Activated CD4-positive, alpha-beta T cell treated with anti-CD3 and anti-CD28 coated beads for 24 hours (primary cell): ENCODE measurements at places on chromosomes 7 and 10.

DNA sequence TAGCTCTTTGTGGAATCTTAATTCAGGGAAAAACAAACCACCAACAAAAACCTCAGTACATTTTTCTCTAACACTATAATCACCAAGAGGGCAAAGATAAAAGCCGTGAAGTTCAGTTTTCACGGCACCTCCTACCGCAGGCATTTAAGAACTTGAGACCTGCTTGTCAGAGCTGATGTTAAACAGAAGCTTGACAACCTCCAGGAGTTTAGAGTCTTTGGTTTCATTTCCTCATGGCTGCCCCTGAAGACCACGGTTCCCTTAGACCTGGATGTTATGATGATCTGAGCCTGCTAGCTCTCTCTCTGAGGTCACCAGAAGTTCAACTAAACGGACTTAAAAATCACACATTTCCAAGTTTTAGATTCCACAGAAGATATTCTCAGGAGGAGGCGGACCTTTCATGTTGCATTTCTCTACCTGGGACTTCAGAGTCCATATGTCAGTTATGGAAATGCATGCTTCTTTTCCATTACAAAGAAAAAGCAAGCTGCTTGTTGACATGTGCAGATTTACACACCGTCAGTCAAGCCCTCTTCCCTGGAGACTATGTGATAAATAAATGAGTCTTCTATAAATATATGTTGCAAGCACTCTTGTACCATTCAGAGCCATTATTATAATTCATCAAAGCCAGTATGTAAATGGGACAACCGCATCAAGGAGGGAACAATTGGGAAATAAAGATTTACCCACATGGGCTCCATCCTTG, 258.0 kb downstream of the GFRA1 start:
- no peak for DNase-seq

- DNase-seq = no peak
Observed at GRCh38 chr7:274266-274665, 15.7 kb upstream of the FOXL3 start.

- no peak for DNase-seq
Observed at GRCh38 chr10:33612551-33612950, 278.1 kb upstream of the NRP1 start.

DNA sequence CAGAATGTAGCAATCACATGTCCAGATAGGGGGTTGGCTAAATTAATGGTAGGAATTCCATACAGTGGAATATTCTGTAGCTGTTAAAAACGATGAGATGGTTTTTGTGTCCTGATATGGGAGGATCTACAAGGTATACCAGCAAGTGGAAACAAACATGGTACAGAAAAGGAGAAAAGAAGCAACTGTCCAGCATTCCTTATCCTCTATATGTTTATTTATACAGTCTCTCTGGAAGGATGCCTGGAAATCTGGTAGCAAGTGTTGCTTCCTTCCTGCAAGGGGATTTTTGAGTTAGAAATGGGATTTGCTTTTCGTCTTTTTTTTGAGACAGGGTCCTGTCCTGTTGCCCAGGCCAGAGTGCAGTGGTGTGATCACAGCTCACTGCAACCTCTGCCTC, 19.3 kb downstream of the IL15RA start:
- no peak for DNase-seq

DNA sequence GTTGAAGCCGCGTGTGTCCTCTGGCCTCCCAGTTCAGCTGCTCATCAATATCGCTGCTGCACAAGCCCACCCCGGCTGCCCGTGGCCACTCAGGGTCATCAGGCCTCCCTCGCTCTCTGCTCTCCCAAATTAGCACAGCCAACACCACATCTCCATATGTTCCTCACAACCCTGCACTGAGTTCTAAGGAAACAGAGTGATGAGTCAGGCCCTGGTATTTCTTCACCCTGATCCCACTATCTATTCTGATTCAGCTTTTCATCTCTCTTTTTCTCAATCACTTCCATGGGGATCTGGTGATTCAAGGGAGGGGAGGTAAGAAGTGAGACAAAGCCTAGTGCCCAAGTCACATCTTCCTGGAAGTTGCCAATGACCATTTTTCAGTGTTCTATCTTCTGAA, 23.8 kb downstream of the CYTH3 start:
- no peak for DNase-seq

GRCh38 chr10:86049442-86049841, 317.2 kb downstream of the GRID1 start:
- DNase-seq = no peak
